Stimulated activated CD8-positive, alpha-beta memory T cell treated with anti-CD3 and anti-CD28 coated beads, Interleukin-4, amount 100 ng/mL, for 1 hour (primary cell): ENCODE measurements at places on chromosomes 16 and 17.

DNA sequence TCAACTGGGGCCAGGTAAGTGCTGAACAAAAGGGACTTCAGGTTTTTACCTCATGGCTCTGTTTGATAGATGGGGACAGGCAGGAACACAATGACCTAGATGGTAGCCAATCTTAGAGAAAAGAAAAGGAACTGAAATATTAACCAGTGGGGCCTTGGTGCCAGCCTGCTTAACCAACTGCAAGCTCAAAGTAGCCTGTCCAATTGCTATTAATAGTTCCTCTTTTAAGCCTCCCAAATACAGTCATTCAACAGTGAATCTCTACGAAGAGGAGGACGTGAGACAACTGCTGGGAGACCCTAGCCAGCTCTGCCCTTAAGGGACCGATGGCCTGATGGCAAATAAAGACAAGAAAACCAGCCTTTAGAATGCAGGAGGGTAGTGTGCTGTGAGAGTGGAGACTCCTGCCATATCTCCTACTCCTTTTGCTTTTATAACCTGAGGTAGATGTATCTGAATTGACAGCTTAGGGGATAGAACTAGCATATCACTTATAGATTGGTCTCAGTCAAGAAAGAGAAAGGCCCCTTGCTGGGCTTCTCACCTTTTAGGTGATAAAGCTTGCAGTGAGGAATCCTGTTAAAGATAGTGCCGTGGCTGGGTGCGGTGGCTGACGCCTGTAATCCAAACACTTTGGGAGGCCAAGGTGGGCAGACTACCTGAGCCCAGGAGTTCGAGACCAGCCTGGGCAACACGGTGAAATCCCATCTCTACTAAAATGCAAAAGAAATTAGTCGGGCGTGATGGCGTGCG lies 28.3 kb downstream of the ARSG start:
- DNase-seq, result no peak

DNA sequence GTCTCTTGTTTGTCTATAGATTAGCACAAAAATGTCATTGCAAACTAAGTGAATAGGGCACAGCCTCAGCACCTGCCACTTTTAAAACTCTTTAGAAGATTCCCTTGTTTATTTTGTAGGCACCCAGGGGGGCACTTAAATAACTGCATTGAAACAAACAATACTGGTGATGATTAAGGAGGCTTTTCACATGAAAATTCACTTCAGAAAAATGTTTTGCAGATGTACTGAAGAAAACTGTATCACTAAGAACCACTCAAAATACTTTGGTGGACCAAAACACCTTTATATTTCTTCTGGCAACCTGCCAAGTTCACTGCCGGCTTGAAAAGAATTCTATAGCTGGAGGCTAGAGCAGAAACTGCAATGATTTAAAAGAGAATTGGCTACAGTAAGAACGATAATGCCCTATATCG lies 281.5 kb downstream of the TOX3 start:
- DNase-seq, result no peak

- DNase-seq, result peak; percentile 35
Observed at GRCh38 chr16:569445-570254, at the start of gene PIGQ. Gene PIGQ (plus strand): TSS chr16:569968. CDS start chr16:574075, 4,107 bp downstream.

- DNase-seq, result no peak
Observed at GRCh38 chr16:13835935-13836730, 83.8 kb upstream of the ERCC4 start.

- DNase-seq, result no peak
Observed at GRCh38 chr16:83797013-83797412, 10.8 kb upstream of the HSBP1 start.

DNA sequence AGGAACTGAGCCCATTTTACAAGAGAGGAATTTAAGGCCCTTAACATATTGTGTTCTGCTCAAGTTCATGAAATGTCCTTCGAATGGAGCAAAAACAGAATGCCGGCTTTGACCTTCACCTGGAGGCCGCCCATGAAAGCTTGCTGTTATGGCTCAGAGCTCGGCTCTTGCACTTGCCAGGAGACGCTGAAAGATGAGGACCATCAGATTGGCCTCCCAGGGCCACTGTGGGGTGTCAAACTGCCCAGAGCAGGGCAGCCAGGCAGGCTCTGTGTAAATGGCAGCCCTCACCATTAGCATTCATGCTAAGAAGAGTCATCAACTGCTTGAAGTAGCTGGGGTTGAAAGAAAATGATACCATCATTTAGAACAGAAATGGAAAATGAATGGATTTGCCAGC lies 39.3 kb downstream of the IL21R start:
- DNase-seq, result no peak

DNA sequence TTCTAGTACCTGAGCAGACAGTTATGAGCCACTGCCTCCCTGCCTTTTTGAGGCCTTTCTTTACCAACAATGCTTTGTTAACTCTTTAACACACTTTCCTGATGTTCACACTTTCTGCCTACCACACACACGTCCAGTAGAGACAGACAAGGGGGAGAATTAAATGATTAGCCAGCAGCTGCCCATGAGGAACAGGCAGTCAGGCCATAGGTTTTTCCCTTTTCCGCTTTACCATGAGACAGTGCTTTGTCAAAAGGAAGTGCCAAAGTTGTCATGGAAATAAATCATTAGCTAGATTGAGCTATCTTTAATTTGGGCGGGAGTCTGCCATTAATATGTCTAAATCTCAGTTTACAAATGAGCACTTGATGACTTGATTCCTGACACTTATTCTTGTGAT lies 102.1 kb downstream of the PITPNC1 start:
- no peak for DNase-seq
